Effector CD4-positive, alpha-beta T cell (primary cell): ENCODE measurements at places on chromosomes 1 and 21.

- DNase-seq = no peak
Measured at GRCh38 chr1:86846164-86846647, 67.7 kb downstream of the SELENOF start.

GRCh38 chr1:200372095-200372884 is 37.5 kb downstream of the ZNF281 start:
- DNase-seq = no peak

DNA sequence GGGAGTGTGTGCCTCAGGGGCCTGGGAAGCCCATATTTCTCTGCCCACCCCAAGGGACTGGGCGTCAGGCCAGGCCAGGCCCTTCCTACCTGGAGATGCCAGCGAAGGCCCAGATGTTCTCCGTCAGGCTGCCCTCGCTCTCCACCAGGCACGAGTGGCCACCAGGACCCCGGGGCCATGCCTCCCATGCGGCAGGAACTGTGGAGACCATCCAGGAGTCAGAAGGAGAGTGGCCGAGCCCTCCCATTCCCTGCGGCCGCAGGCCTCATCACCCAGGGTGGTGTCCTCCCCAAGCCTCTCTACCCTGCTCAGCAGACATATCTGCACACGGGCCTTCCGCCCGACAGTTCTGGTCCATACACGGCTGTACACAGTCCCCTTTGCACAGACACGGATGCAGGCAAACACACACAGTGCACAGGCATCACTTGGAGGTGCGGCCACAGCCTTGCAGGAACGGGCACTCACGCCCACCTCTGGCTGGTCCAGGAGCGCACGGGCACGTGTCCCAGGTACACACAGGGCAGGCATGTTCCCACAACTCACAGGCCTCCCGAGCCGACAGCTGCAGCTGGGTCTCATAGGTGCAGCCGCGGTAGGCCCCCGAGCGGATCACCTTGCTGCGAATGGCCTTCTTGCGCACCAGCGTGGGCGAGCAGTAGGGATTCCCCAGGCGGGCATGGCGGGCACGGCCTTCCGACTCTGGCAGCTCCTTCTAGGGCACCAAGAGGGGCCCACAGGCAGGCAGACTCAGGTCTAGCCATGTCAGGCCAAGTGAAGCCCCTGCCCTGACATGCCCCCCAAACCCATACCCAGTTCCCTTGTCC is 5.9 kb upstream of the KIF17 start:
- no peak for DNase-seq

DNA sequence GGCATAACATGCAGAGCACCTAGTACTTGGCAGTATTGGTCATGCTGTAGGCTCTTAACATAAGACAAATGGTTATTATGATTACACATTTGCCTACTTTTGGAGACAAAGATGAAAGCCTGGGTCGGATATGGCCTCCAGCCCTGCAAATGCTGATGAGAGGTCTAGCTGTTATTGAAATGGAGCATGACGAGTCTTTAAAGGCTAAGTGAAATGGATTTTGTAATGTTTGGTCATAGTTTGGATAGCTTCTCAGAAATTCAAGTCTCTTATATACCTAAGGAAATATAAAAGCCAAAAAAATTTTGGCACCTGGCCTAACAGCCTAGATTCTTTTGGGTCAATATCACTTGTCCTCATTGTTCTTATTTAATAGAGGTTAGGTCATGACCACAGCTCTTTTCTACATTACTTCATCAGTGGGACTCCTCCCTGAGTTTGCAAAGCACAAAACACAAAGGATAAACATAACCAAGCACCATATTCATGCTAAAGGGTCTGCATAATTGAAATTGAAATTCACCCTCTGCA is 69.2 kb upstream of the WLS start:
- DNase-seq = no peak

DNA sequence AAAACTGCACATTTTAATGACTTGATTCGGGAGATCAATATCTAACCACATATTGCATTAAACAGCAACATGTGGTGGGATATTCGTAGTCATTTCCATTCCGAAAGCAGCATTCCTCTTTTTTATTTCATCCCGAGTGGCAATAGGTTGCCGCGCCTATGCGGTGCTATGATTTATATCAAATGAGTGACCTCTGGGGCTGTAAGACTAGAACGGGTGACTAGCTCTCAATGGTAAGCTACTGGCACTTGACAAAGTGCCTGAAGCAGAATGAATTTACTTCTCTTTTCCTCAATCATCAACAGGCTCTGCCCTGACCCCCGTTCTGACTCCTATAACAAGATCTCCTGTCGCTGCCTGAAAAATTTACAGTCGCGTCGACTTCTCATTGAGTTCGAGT is 162.3 kb downstream of the ZNF281 start:
- no peak for DNase-seq

DNA sequence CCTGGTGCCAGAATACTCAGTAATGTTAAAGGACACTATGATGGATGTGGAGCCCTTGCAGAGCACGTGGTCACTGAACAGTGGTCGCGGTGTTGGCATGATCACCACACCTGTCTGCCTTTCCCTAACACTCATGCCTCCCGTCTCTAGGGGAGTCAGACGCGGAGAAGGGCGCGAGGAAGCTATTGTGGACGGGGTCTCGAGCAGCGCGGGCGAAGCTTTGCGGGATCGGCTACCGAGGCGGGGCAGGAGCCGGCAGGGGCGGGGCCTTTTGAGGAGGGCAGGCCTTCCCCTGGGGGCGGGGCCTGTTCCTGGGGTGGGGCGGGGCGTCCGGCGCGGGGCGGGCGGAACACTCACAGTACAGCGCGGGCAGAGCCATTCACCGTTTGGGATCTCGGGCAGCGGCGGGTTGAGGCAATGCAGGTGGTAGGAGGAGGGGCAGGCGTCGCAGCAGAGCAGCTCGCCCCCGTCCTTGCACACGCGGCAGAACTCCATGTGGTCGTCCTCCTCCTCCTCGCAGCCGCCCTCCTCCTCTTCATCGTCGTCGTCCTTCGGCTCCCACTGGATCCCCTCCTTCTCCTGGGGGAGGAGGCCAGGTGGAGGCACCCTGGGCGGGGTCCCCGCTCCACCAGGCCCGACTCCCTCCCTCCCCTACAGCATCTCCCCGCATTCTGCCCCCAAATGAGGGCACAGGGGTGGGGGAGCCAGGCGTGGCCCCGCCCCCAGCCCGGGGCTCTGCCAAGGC is 31.5 kb downstream of the CHD5 start:
- peak; percentile 25 for DNase-seq

DNA sequence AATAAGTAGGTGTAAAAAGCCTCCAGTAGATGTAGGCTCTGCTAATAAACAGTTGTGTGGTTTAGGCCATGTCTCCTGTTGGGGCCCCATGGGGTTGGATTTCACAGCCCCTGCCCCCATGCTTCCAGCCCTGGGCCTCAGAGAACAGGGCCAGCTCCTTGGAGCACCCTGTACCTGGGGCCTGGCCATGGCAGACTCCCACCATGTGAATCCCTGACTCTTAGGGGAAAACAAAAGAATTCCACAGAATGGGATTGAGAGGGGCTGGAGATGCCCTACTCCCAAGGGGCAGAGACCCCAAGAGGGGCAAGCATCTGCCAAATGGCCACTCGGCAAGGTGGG is 11.5 kb downstream of the LRP8 start:
- DNase-seq = no peak

GRCh38 chr1:16134066-16134801 is 21.6 kb downstream of the EPHA2 start:
- DNase-seq = no peak

DNA sequence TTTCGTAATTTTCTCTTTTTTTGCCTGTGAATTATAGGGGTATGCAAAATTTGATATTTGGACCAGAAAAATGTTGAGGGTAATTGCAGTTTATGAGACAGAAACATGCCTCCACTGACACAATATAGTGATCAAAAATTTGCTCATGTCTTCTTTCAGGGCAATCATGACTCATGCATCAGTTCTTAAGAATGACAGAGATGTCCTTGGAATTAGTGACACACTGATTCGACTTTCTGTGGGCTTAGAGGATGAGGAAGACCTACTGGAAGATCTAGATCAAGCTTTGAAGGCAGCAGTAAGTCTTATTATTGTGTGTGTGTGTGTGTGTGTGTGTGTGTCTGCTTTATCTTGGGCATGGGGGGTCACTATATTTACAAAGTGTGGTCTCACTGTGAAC is 27.5 kb downstream of the CTH start:
- no peak for DNase-seq

- no peak for DNase-seq
Measured at GRCh38 chr1:227913396-227913763, 34.4 kb downstream of the WNT9A start.

- DNase-seq = no peak
Measured at GRCh38 chr1:201172999-201173610, 17.5 kb upstream of the IGFN1 start.

GRCh38 chr1:231534703-231535159 is 6.3 kb downstream of the TSNAX start:
- no peak for DNase-seq

DNA sequence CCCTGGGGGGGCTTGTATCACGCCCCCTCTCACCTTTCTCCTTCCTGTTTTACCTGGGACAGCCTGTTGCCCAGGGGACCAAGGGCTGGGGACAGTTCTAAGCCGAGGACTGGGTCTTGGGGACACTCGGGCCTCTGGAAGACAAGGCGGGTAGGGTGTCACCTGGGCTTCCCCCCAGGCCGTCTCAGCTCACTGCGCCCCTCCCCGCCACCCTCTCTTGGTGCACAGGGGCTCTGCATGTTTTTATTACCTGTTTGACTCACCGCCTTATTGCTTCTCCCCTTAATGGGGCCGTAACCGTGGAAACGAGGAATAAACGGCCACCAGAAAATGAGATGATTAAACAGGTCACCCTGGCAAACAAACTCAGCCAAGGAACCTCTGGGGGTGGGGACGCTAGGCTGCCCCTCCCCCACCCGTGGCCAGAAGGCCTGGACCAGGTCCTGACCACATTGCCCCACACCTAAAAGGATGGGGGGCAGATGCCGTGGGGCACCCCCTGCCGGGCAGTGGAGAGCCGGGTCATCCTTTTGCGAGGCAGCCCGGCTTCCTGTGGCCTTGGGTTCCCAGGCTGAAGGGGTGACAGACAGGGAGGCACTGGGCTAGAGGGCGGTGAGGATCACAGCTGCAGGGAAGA is 109.9 kb downstream of the CASZ1 start:
- no peak for DNase-seq

DNA sequence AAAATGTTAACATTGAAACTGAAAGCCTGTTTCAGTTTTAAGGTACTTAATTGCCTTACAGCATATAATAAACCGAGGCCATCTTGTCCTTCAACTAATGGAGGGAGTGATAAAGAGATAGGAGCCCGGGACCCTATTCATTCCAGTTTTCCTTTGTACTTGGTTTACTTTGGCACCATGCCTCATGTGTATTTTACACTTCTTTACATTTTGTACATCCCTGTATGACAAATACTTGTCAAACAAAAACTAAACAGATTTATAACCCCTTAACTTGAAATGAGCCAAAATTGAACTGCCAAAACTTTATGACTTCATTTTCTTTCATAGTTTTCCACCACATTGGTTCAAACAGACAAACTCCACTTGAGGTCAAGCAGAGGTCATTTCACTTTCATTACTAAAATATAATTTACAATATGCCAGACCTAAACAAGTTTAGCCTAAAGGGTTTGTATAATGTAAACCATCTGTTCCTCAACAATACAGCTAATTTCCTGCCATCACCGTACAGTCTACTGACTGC is 30.9 kb upstream of the UBE2U start:
- no peak for DNase-seq

- DNase-seq = peak; percentile 78
Measured at GRCh38 chr1:167454894-167455785, 63.2 kb downstream of the CD247 start.
